CD4-positive, alpha-beta T cell treated with Interleukin-12 subunit alpha and Interleukin-12 subunit beta, for 1 hour (primary cell): ENCODE measurements at places on chromosomes 2 and 18.

DNA sequence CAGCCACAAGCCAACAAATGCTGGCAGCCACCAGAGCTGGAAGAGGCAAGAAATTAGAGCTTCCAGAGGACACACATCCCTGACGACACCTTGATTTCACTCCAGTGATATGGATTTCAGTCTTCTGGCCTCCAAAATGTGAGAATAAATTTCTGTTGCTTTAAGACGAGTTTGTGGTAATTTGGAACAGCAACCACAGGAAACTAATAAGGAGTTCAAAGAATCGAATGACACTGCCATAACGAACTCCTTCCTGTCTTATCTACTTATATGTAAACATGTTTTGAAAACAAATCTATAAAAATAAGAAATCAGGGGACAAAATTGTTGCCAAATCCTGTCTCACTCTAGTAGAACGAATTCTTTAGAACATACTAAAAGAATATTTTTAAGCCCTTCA lies 75.8 kb downstream of the GRB14 start:
- no peak for DNase-seq

DNA sequence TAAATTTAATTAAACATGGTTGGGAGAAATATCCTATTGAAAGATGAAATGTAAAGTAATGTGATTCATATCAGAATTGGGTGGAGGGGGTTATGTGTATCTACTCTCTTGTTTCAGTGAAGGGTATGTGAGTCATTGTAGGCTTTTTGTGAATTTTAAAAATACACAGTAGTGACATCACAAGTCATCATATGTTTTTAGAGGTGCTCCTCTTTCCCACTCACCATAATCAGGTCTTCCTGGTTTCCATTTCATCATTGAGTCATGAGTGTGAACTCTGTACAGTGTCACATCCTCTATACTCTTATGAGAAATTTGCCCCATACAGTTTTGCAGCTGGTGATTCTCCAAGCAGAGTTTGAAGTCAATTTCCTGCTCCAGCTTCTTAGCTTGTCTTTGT lies 18.8 kb downstream of the FSIP2 start:
- DNase-seq, result no peak

- no peak for DNase-seq
These were observed 90.3 kb upstream of the BCL2L11 start for GRCh38 chr2:111030260-111030891.

- no peak for DNase-seq
These were observed 58.3 kb downstream of the ADNP2 start for GRCh38 chr18:80167331-80167730.

DNA sequence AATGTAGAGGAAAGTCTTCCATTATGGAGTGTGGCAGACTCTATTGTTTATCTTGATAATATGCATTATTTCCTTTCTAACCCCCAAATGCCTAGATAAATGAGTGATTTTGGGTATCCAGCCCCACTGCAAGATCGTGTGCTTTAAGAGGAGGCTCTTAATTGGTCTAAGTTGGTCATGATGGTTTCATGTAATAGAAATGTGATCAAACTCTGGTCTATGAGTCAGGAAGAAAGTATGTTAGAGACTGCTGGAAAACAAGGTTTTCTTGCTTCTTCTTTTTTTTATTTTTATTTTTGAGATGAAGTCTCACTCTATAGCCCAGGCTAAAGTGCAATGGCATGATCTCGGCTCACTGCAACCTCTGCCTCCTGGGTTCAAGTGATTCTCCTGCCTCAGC lies 344.5 kb upstream of the TNP1 start:
- no peak for DNase-seq

- no peak for DNase-seq
These were observed 9.1 kb upstream of the HOXD4 start for GRCh38 chr2:176142281-176142680.
